ENCODE measurements at places on chromosomes 12 and 14.

- no peak for DNase-seq
Measured at GRCh38 chr14:103535891-103536565, 7.0 kb downstream of the TRMT61A start.

- DNase-seq: no peak
Measured at GRCh38 chr14:24982472-24983155, 67.3 kb downstream of the STXBP6 start.

GRCh38 chr12:26878661-26879119 is 45.7 kb upstream of the ITPR2 start:
- no peak for DNase-seq

GRCh38 chr12:116719731-116720528 is 17.9 kb downstream of the SPRING1 start:
- no peak for DNase-seq

- no peak for DNase-seq
Measured at GRCh38 chr14:38038986-38039385, 168.7 kb upstream of the SSTR1 start.

DNA sequence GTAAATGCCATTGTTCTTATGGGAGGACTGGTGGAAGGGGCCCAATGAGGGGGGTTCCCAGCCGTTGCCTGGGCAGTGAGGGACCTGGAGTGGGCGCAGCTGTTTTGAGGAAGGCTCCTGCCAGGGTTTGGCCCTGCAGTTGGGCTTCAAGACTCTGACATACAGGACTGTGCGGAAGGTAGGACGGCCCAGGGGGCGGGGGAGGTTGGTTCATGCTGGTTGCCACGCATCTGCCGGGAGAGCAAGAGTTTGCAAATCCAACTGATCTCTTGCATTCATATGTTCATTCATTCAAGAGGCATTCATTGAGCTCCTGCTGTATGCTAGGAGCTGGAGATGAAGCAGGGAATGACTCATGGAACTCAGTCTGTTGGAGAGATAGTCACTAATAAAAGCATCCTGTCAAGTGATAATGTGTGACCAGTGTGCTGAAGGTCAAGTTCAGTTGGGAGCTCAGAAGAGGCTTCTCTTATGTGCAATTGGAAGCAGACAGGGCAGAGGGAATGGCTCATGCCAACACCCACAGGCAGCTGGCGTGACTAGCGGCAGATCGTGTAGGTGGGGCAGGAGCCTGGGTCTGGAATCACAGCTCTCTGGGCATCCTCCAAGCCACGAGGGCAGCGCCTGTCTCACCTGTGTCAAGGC is 7.8 kb downstream of the SH2B3 start:
- no peak for DNase-seq

GRCh38 chr14:96752594-96752993 is 44.6 kb upstream of the VRK1 start:
- DNase-seq: no peak

- no peak for DNase-seq
Measured at GRCh38 chr14:104579507-104579906, at the start of gene C14orf180. C14orf180 (plus strand) TSS chr14:104579764; CDS start chr14:104586431, 6,667 bp downstream.

DNA sequence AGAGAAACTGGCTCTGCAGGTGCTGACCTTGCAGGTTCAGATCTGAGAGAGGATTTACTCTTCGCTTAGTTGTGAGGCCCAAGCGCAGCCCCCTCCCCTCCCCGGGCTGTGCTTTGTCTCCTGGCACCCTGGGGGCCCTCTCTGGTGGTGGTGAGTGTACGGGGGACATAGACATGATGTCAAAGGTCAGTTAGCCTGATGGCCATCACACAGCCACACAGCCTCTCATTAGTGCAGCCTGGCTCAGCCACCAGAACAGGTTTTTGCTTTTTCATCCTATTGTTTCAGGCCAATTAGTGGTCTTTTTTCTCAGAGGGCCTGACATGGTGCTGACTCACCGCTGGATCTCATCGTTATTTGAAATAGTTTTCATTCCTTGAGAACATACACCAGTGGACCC is 437.9 kb downstream of the AACS start:
- no peak for DNase-seq

DNA sequence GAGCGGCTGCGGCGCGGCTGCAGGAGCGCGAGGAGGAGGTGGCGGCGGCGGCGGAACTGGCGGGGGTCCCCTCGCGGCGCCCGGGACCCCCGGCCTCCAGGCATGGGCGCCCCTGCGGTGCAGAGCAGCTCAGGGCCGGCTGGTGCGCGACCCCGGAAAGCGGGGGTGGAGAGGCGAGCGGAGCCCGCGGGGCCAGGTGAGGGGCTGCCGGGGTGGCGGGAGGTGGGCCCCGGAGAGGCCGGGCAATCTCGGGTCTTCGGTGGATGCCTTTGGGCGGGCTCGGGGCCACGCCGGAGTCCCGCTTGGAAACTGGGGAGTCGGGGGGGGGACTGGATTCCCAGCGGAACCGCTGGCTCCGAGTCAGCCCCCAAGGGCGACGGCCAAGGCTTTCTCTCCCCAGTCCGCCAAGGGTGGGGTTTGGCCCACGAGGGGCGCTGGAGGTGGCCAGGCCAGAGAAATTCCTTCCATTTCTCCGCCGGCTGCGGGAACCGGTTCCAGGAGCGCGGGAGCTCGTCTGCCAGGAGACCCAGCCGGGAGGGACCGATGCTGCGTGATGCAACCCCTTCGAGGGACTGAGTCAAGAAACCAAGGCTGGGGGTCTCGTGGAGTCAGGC is 13.9 kb upstream of the NR4A1 start:
- no peak for DNase-seq

GRCh38 chr12:30268041-30268440 is 427.6 kb downstream of the IPO8 start:
- DNase-seq: no peak

DNA sequence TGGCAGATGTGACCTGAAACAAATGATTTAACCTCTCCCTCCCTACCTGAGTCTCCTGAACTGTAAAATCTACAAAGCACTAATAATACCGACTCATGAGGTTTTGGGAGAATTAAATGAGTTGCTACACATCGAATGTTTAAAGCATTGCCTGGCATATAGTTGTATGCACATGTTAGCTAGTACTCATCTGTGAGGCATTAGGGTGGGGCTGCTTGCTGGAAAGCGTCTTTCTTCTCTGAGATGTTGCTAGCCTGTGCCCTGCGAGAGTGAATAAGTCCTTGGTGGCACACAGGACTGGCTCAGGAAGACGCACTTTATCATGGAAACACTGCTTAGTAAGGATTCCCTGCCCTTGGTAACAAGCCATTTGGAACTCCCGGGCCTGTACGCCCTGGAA is 6.1 kb downstream of the RAPGEF3 start:
- DNase-seq: no peak

- no peak for DNase-seq
Measured at GRCh38 chr12:76720068-76720467, 43.8 kb upstream of the ZDHHC17 start.

- no peak for DNase-seq
Measured at GRCh38 chr12:108349278-108349688, 10.2 kb upstream of the CMKLR1 start.

- no peak for DNase-seq
Measured at GRCh38 chr14:29709490-29709889, 218.2 kb downstream of the PRKD1 start.

- DNase-seq: no peak
Measured at GRCh38 chr12:120820884-120821510, 83.2 kb downstream of the SPPL3 start.

DNA sequence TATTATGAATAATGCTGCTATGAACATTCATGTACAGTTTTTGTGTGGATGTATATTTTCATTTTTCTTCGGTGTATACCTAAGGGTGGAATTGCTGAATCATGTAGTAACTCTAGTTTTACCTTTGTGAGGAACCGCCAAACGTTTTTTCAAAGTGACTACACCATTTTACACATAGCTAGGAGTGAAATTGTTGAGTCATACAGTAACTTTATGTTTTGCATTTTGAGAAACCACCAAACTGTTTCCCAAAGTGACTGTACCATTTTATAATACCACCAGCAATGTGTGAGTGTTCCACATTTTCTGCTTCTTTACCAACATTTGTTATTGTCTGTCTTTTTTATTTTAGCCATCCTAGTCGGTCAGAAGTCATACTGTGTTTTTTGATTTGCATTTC is 3.1 kb upstream of the TPH2 start:
- DNase-seq: no peak

DNA sequence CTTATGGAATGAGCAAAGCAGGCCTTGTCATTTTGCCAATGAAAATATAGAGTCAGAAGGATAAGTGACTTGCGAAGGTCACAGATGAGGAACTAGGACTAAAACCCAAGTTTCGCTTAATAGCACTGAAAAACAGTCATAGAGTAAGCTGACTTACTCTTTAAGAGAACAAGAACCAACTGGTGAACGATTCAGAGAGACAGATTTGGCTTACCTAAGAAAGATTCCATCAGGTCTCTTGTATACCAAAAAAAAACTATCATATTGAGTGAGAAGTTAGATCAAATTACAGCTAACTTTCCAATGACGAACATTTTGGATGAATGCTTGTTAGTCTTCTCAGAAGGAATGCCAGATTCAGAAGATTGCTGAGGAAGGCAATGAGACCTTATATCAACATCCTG is 74.2 kb downstream of the ZFC3H1 start:
- DNase-seq: no peak

DNA sequence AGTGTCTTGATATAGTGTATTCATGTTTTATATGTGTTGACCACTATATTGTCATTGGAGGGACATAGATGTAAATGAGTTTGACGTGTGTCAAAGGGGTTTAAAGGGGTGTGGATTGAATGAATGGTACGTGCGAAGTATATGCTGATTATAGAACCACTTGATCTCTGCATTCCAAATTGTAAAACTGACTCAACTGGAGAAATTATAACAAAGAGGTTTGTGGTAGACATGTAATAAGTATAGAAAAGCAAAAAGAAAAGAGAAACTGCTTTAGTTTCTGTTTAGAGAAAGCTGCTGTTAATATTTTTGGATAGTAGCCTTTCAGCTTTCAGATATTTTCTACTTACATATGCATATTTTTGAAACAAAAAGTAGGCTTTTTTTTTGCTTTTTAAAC is 8.9 kb upstream of the MYRFL start:
- no peak for DNase-seq

GRCh38 chr12:19855851-19856250 is 416.6 kb downstream of the AEBP2 start:
- DNase-seq: no peak

DNA sequence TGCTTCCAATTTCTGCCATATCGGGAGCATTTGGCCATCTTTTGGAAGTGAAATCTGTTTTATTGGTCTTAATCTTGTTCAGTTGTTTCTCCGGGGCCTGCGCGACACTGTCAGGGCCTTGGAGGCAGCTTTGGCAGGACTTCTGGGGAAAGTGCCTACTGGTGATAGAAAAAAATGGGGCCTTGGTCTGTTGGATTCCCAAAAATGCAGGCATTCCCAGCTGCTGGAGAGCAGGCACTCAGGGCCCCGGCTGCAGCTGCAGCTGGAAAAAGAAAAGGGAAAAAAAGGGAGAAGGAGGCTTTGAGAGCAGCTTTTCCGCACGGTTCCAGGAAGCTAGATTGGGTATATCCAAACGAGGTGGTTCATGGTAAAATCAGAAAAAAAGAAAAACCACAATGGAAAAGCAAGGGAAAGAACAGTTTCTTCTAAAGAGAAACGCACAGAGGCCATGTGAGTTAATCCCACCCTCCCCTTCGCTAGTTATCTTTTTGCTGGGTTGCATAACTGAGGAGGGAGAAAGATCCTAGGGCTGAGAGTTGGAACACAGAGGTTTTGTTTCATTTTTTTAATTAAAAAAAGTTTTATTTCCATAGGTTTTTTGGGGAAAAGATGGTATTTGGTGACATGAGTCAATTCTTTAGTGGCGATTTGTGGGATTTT is 134.7 kb upstream of the RFLNA start:
- no peak for DNase-seq

- DNase-seq: no peak
Measured at GRCh38 chr14:39762576-39763401, 330.6 kb upstream of the FBXO33 start.

DNA sequence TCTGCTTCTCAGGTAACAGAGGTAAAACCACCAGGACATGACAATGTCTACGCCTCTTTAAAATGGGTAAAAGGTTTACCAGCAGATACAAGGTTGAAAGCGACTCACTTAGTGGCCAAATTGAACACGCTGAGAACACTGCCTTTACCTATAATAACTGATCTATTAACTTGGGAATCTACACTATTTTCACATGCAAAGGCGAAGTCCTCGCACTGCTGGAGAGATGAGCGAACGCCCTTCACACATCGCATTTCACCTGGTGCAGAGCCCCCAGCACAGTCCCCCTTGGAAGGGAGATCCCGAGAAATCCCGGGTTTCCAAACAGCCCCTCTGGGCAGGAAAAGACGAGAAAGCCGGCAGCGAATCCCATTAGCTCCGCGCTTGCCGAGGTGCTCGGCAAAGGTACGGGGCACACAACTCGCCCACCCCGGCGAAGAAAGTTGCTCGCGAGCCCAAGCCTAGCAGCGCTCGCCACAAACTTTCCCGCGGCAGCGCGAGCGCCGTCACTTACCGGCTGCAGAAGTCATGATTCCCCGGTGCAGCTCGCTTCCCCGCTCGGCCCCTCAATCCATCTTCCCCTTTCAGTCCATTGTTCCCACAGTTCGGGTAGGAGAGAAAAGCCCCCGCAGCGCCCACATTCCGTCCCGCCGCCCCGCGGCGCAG is 423 bp downstream of the FGD6 start:
- no peak for DNase-seq

GRCh38 chr12:124111006-124111405 is 138.0 kb downstream of the ZNF664 start:
- DNase-seq: no peak

GRCh38 chr14:99522025-99522401 is 40.8 kb downstream of the CCNK start:
- DNase-seq: no peak

GRCh38 chr12:795305-795704 is 42.9 kb downstream of the WNK1 start:
- DNase-seq: no peak

DNA sequence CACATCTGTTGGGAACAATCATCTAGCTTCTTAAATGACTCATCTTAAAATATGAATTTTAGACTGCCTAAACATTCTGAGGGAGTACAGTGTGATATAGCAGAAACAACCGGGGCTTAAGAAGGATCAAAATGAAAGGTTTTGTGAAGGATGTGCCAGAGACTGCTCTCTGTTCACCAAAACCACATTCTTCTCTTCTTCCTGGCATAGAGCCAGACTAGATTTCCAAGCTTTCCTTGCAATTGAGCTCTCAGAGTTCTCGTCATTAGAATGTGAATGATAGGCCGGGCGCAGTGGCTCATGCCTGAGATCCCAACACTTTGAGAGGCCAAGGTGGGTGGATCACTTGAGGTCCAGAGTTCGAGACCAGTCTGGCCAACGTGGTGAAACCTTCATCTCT is 94.5 kb downstream of the LRRIQ1 start:
- DNase-seq: no peak

DNA sequence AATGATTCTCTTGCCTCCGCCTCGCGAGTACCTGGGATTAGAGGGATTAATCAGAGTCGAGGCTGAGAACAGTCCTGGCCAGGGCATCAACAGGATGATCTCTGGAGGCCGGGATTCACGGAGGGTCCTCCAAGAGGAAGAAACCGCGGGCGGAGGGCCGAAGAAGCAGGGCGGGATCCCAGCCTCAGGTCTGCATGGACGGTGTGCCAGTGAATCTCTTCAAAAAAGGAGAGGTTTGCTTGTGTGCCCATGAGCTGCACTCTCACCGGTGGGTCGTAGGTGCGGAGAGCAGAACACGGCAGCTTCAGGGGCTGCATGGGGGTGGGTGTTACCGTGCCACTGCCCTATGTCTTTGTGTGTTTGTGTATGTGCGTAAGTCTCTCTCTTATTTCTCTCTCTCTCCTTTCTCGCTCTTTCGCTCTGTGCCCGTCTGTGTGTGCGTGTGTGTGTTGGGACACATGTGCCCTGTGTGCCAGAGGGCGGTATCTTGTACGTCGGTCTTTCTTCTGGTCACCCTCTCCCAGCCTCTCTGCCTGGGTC is 768.2 kb upstream of the ALG10B start:
- DNase-seq: no peak

Data from neural crest cell (in vitro differentiated cells).